ENCODE measurements at places on chromosomes 16 and 17.

DNA sequence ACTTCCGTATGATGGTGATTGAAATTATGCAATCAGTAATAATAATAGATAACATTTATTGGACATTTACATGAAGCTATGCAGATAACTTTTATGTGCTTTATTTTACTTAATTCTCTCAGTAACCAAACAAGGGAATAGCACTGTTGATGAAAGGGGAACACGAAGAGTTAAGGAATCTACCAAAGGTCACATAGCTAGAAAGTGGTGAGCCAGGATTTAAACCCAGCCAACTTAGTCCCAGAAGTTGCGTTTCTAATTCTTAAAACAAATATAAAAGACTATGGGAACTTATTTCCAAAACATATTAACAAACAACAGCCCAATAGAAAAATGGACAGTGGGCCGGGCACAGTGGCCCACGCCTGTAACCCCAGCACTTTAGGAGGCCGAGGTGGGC is 9.7 kb downstream of the SPNS3 start:
- no peak for DNase-seq

GRCh38 chr16:2425008-2425518 is 4.2 kb upstream of the CCNF start:
- no peak for DNase-seq

- no peak for DNase-seq
Observed at GRCh38 chr17:50544516-50544915, 2.5 kb upstream of the SPATA20 start.

DNA sequence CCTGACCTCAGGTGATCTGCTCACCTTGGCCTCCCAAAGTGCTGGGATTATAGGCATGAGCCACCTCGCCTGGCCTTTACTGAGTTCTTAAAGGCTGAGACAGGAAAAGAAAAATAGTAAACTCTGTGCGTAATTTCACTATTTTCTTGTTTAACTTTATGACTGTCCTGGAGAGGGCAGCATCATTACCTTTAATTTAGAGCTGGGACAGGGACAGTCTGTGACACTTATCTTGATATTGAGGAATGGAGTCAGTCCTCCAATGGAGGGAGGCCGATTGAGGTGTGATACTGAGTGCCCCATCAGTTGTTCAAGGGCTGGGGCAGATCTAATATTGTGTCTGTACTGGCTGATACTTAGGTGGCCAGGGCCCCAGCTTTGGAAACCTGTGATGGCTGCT is 21.5 kb upstream of the SPN start:
- DNase-seq, result no peak

- peak; percentile 21 for DNase-seq
Observed at GRCh38 chr16:16143038-16143763, 80.1 kb downstream of the ABCC6 start.

- DNase-seq, result no peak
Observed at GRCh38 chr16:3608069-3608468, 3.3 kb downstream of the SLX4 start.

DNA sequence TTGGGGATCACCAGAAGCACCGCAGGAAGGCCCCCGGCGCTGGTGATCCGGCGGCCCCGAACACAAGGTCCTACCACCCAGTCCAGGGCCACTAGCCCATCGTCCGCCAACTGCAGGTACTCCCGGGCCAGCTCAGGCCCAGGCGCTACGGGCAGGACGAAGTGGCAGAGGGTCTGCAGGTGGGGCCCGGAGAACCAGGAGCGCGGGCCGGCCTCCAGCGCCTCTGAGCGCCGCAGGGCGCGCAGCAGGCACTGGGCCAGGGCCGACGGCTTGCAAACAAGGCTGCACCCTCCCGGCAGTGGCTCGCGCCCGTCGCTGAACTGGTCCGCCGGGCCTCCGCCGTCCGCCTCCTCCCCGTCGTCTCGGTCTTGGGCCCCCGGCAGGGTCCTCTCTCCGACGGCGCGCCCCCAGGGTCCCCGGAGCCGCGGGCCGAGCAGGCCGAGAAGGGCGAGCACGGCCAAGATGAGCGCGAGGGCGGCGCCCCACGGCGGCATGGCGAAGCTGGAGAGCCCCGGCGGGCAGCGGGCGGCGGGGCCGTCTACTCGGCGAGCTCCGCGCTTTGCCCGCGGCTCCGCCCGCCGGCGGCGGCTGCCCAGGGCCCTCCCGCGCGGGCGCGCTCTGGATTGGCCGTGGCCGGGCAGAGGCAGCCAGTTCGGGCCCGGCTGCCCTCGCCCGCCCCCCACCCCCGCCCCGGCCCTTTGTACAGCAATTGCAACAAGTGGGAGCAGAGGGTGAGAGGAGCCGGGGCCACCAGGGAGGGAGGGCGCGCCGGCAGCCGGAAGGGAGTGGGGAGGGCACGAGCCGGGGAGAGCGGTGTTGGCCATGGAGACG is at the start of gene ABHD15:
TSS of gene ABHD15 (minus strand) at position 565 of the 831 bp plus-strand sequence. CDS start at position 494, 71 bp downstream.
- peak; percentile 29 for DNase-seq

DNA sequence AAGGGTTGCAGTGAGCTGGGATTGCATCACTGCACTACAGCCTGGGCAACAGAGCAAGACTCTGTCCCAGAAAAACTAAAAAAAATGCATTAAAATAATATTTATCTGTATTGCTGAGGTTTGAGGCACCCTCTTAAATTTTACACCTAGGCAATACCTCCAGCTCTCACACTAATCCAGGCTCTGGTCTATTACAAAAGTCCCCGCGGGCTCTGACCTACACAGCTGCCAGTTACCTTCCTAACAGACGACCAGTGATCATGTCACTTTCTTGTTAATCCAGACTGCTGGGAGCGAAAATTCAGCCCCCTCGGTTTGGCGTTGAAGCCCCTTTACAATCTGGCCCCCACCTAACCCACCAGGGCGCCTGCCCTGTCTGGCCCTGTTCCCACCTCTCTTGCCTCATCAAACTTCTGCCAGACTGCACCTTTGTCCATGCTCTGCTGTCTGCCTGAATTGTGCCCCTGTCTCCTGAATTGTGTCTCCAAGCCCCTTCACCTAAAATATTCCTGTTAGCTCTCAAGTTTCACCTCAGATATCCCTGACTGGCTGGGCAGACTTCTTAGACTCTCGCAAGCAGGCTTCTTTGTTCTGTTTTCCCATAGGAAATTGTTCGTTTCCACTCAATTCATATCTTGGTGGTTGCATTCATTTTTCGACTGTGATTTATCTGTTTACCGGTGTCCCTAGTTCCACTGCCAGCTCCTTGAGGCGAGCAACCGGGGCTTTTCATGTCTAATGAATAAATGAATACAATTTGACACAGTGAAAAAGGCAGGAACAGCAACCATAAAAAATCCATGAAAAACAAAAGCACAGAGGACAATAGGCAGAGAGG is 65.9 kb downstream of the PITPNC1 start:
- DNase-seq, result no peak

DNA sequence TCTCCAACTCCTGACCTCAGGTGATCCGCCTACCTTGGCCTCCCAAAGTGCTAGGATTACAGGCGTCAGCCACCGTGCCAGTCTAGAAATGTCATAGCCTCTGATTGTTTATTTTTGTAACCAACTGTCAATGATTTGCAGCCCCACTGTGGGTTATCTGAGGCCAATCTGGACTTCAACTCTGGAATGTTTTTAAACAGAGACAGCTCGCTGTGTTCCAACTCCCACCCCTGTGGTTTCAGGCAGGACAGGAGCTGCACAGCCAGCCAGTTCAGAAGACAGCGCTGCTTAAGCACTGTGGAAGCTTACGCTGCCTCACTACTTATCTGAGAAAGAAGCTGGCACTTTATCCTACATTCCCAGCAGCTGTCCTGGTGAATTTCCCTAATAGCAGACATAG is 19.5 kb downstream of the MRM3 start:
- no peak for DNase-seq

- no peak for DNase-seq
Observed at GRCh38 chr17:61235001-61235826, 164.4 kb upstream of the TBX2 start.

DNA sequence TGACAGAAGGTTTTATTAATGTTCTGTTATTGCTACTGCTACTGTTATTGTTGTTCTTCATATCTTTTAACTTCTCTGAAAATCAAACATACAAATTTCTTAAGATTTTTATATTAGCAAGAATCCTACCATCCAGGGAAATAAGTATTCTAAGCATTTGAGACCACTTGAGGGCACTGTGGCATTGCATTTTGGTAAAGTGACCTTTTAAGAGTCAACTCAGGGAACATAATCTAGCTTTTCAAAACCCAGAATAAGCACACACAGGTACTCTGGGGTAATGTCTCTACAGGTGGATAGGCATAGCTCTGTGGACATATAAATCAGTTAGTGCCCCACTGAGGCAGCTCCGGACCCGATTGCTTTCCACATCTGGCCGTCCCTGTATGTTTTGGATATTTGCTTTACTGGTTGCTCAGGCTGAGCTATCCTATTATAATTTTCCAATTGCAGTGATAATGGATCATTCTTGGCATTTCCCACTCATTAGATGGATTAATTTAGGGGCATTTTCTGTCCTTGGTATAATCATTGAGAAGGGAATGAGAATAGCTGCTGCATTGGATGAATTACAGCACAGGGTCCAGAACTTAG is 1425.1 kb upstream of the CDH8 start:
- peak; percentile 22 for DNase-seq

- no peak for DNase-seq
Observed at GRCh38 chr16:22031483-22032083, 23.7 kb downstream of the MOSMO start.

- peak; percentile 33 for DNase-seq
Observed at GRCh38 chr17:7835814-7836595, 2.0 kb downstream of the KDM6B start.

DNA sequence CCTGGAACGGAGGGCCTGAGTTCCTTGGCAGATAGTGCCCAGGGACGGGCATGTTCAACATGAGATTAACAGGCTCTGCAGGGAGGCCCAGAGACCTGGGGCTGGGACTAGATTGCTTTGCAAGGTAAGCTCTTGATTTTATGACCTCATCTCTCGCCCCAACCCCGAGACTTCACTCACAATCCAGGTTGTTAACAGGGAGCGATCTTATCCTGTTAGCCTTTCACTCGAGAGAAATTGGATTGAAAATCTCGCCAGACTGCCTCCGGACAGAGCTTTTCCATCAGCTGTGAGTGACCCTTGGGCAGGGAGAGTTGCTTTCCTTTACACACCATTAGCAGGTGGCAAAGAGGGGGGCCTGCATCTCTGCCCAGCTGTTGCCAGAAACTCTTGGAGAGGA is 521.7 kb upstream of the EEF2KMT start:
- DNase-seq, result no peak

GRCh38 chr17:14712611-14713021 is 411.7 kb downstream of the HS3ST3B1 start:
- DNase-seq, result no peak

GRCh38 chr16:22336581-22336980 is 37.8 kb downstream of the CDR2 start:
- DNase-seq, result no peak

- DNase-seq, result no peak
Observed at GRCh38 chr16:11007714-11008280, 63.4 kb downstream of the CLEC16A start.

GRCh38 chr17:27391427-27391826 is 64.8 kb upstream of the KSR1 start:
- no peak for DNase-seq

DNA sequence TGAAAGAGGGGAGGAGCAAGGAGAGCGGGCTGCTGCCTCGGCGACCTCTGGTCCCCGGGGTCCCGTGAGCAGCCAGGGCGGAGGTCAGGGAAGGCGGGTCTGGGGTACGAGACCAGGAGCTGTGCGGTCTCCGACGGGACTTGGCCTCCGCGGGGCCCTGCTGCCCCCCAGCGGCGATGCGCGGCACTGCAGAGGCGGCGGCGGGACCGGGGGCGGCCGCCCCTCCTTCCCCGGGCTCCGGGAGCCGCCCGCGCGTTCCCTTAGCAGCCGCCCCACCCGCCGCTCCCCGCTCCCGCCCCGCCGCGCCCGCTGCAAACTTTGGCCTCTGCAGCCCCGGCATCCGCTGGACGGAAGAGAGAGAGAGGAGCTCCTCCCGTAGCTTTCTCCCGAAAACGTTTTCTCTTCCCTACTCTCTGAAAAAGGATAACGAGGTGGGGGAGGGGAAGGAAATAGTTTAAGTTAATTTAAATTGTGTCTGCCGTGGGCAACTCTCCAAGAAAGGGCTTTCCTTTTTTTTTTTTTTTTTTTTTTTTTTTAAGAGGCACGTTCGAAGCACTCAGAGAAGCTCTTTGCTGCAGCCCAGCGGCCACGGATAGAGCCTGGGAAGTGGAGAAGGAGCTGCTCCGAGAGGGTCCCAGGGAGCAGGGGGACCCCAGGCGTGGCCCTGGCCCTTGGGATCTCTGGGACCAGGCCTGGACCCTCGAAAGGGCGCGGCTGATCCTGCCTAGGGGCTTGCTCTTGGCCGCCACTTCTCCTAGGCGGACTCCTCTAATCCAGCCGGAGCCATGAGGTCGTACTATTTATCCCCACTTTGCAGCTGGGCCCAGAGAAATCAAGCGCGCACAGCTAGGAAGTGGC is 43.2 kb downstream of the C16orf82 start:
- peak; percentile 49 for DNase-seq

GRCh38 chr17:67478401-67479041 is 101.4 kb downstream of the PITPNC1 start:
- DNase-seq, result no peak

DNA sequence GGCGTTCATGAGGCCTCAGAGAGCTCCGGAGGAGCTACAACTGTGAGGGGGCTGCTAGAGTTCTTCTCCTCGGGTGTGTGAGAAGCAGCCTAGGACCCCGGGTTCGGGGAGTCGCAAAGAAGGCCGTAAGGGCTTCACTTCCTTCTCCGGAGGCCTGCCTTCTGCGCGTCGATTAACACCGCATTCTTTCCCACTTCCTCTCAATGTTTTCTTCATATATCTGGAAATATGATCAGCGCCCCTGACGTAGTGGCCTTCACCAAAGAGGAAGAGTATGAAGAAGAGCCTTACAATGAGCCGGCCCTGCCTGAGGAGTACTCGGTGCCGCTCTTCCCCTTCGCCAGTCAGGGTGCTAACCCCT is 449 bp downstream of the SMCR8 start:
- no peak for DNase-seq

GRCh38 chr17:45705123-45706009 is 78.8 kb upstream of the CRHR1 start:
- no peak for DNase-seq

- DNase-seq, result peak; percentile 47
Observed at GRCh38 chr17:59844884-59845594, 47.7 kb downstream of the TUBD1 start.

DNA sequence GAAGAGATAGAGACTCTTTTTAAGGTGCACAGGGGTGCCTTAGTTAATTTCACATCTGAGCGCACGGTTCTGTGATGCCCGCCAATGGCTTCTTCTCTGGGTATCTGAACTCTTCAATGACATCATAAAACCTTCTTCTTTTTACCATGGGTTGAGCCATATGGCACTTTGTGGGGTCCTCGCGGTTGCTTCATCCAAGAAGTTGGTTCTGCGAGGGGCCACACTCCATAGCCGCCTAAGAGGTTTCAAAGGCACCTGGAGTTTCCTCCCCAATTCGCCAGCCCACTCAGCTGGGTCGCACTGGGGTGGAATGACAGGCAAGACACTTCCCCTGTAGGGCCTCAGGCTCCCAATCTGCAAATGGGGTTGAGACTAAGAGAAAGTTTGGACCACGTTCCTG is 10.4 kb upstream of the MT4 start:
- DNase-seq, result no peak

- no peak for DNase-seq
Observed at GRCh38 chr16:62974424-62974823, 938.2 kb upstream of the CDH8 start.
